ENCODE measurements at places on chromosomes 11 and 22.

DNA sequence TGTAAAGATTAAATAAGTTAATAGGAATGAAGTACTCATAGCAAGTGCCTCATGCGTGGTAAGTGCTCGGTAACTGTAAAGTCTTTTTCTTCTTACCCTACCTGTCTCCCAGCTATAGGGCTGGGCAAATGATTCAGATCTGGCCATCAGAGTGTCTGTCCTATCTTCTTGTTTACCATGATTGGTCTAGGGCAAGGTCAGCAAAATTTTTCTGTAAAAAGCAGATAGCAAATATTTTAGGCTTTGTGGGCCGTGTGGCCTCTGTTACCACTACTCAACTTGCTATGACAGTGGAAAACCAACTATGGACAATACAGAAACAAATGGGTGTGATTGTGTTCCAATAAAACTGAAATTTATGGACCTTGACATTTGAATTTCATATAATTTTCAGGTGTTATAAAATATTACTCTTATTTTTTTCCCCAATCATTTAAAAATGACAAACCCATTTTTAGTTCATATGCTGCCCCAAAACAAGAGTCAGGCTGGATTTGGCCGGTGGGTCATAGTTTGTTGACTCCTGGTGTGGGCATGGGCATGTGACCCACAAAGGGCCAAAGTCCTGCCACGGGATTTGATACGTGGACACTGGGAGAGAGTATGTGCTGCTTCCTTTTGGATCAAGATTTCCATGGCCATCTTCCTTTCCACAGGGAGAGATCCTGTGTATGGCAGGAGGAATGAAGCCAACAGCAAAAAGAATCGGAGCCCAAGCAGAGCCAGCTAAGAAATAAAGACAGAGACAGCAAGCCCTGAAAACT is 26.8 kb upstream of the FZD4 start:
- no peak for DNase-seq

DNA sequence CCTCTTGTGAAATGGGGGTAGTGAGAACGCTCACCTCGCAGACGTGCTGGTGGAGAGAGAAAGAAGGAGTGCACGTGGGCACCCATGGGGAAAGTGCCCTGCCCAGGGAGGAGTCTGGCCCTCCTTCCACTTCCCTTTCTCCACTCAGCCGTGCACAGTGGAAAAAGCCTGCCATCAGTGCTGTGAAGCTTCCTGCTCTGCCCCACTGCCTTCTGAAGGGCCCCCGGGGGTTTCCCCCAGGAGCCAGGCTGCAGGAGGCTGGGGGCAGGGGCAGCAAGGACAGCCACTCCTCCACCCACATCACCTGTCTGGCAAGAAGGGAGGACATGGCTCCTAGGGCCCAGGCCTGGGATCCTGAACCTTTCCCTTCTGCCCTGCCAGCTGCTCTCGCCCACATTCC is 7.6 kb downstream of the TP53I11 start:
- no peak for DNase-seq

DNA sequence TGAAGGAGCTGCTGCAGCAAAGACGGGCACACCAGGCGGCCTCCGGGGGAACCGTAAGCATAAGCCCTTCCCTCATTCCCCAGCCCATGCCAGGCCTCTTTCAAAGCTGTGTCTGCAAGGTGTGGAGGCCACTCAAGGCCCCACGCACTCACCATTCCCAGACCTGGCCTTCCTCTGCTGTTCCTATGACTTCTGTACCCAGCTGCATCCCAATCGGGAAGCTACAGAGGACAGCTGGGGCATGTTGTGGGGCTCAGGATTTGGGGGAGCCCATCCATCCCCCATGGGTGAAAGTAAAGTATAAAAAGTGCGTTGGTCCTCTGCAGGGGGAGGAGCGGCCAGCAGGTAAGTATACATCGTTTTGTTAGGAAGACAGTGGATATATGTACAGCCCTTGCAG is 2.2 kb downstream of the POU2AF3 start:
- DNase-seq, result no peak

- DNase-seq, result no peak
These were observed 16.8 kb downstream of the ANO3 start for GRCh38 chr11:26348776-26349175.

DNA sequence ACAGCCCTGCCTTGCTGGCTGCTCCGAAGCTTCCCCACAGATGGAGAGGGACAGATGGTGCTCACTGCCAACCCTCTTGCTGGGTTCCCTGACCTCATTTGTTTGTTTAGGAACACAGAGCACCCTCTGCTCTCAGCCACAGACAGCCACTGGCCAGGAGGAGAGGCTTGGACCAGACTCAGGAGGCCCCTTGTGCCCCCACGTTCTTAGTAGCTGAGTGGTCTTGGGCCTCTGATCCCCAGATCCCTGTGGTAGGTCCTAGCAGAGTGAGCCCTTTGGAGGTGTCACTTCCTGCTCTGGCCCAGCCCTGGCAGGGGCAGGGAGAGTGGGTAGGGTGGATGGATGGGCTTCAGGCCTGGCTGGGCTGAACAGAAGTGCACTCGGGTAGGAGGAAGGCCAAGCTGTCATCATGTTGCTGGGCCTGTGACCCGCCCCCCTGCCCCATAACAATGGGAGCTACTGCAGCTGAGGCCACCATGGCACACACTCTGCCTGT is 84.0 kb downstream of the DHCR7 start:
- DNase-seq, result no peak

DNA sequence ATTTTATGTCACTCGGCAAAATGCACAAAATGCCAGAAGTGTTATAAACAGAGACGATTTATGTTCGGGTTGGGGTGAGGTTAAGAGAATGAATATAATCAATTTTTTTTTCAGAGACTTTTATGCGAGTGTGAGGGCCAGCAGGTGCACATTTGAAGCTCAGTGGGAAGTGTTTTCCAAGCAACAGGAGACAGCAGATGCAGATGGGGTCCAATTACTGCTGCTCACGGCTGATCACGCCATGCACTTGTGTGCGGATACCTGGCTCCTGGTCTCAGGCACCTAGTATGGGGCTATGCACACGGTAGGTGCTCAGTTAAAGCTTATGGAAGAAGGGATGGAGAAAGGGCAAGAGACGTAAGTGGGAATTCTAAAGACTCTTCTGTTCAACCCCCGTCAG is 249.1 kb downstream of the MIAT start:
- DNase-seq, result no peak

- no peak for DNase-seq
These were observed 817.2 kb downstream of the FAM181B start for GRCh38 chr11:81916451-81916850.

- no peak for DNase-seq
These were observed 182.6 kb downstream of the TRPC6 start for GRCh38 chr11:101401245-101401644.
